Fibroblast of mammary gland (primary cell): ENCODE measurements at places on chromosomes 1 and 21.

DNA sequence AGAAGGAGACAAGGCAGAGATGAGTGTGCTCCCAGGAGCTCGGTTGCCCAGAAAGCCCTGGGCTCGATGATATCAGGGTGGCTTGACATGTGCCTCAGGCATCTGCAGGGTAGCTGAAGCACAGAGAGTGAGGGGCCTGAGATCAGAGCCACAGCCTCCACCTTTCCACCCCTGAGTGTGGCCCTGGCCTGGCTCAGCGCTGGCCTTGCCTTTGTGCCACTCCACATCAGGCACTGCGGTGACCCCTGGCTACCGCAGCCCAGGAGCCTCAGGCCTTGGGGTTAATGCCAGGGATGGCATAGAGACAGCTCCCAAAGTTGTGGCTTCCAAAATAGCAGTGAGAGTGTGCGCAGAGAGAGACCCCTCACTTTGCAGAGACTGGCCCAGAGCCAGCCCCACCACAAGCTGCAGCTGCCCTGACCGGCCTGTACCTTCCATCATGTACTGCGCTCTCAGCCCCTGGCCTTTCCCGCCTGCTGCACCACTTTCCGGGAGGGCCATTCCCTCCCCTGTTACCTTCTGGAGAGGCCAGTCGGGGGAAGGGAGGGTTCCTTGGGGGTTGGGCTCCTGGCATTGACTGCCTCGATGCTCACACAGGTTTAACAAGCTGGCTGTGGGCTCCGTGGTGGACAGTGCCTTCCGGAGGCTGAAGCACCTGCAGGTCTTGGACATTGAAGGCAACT is 19.5 kb downstream of the PODN start:
- no peak for DNase-seq

- no peak for DNase-seq
These were observed 15.2 kb downstream of the NR5A2 start for GRCh38 chr1:200042552-200043335.

GRCh38 chr1:64343823-64344190 is 126.1 kb upstream of the CACHD1 start:
- no peak for DNase-seq

DNA sequence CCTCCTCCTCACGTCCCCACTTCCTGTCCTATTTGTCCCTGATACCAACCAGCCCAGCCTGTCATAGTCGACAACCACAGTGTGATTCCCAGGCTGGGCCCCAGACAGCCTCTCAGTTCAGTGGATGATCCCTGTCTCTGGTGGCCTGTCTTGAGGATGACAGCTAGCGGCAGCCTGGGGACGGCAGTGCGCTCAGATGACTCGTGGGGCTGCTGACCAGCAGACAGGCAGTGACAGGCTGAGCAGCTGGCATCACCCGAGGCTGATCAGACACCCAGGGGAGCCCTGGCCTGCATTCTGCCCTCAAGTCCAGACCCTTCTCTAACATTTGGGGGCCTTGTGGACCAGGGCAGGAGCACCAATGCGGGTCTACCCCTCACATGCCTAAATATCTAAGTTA is 21.0 kb downstream of the NKAIN1 start:
- DNase-seq: no peak

GRCh38 chr1:212242288-212242984 is 42.8 kb upstream of the PPP2R5A start:
- no peak for DNase-seq

DNA sequence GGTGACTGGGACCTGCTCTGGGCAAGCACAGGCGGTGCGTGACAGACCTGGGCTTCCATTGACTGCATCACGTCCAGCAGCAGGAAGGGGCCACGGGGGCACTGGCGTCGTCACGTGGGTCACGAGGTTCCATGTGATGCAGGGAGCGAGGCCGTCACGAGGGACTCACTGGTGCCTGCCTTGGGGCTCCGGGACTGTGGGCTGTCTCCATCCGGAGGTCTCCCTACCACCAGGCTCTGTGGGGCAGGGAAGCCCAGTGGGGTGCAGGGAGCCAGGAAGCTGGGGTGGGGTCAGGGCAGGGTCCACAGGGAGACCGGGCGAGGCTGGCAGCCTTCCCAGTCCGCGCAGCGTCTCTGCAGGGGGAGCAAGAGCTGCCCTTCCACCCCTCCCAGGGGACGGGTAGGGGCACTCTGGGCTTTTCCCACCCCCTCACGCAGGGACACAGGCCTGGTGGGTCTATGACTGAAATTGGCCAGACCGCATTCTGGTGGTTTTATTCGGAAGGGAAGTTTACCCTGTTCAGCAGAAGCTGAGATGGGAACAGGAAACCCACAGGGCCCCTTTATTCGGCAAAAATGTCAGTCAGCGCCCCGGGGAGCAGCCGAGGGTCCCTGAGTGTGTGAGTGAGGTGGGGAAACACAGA is 416 bp upstream of the TNFRSF14 start:
- DNase-seq: peak; percentile 45

- peak; percentile 8 for DNase-seq
These were observed 8.8 kb upstream of the CEP85 start for GRCh38 chr1:26225033-26225831.

DNA sequence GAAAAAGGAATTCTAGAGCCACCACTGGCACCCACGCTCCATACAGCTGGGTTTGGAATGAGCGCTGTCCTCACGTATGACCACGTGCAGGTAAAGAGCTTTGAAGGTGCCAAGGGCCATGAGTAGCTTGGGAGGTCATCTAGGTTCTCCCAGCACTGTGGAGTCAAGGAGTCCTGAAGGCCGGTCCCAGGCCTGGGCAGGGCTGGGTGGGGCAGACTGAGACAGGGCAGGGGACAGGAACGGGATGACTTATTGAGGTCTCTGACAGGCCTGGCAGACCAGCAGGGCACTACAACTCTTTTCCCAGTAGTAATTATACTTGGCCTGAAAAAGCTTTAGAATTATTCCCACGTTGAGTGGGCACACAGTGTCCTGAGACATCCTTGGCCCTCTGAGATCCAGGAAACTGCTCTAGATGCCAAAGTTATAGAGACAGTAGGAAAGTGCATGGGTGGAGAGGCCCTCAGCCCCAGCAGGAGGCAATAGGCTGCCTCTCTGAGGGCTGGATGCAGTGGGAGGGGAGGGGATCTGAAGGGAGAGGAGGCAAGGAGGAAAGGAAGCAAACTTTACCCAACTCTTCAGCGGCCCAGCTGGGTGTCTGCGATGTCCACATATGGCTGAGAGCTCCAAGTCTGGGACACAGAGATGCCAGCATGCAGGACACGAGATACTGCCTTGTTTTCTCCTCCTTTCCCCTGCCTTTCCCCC is 1.8 kb upstream of the CDA start:
- DNase-seq: peak; percentile 33

DNA sequence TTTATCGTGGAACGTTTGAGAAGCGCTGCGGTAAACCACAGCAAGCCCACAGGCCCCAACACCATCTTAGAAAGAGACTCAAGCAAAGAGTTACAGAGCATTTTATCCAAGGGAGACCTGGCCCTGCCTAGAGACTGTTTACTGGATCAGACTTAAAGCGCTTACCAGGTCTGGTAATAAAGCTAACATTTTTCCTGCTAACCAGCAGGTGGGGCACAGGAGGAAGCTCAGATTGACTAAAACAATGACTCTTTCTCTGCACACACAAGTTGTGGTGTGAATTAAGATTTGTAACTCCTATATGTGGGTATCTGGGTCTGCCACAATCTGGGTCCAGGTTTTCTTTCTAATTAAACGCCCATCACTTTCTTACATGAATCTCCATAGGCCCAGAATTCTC is 136.5 kb upstream of the ETS2 start:
- peak; percentile 36 for DNase-seq

GRCh38 chr21:43323244-43324005 is 103.5 kb downstream of the SIK1 start:
- no peak for DNase-seq

DNA sequence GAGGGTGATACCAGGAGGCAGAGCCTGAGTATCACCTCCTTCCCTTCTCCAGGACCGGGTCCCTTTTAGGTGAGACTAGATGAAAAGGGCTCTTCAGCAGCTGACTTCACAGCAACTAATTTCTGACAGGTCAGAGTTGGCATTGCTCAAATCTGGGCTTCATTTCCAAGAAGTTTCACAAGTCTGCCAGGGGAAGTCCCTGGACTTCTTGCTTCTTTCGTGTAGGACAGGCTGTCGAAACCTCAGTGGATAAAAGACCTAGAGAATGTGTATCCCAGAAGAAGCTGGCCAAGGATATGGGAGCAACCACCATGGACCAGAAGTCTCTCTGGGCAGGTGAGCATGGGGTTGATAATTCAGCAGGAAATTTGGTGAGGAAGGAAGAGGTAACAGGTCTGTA is at the start of gene CHI3L2:
CHI3L2 (plus strand) TSS at position 280 of the 400 bp plus-strand sequence; CDS start at position 297, 17 bp downstream.
- peak; percentile 69 for DNase-seq

DNA sequence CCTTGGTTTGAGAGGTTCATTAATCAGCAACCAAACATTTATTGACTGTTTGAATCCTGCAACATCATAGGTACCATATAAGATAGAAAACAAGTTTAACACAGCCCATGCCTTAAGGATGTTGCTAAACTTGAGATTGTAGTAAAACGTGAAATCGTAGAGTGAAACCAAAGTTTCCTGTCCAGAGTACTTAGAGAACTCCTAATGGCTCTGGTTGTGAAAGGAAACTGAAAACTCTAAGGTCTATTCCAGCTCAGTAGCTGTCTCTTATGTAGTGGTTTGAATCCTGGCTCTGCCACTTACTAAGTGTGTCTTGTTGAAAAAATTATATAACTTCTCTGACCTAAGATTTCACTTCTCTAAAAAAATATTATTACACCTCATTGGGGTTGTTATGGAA is 310.9 kb downstream of the NTNG1 start:
- no peak for DNase-seq

DNA sequence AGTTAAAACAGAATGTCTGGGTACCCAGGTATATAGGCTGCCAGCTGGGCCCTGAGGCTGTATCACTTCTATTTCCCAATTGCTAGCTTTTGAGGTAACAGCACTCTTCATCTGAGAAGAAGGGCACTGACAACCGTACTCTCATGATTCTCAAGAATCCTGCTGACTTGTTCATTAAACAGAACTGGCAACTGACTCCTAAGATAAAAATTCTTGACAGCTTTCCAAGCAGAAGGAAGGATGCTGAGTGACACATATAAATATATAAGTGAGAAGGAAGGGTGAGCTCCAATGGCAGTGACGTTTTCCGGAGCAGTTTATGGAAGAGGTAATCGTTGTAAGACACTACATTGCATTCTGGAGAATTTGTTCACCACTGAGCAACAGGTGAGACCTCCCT is 48.1 kb upstream of the NRIP1 start:
- no peak for DNase-seq

- DNase-seq: no peak
These were observed 24.2 kb downstream of the CCDC185 start for GRCh38 chr1:223417444-223417843.

GRCh38 chr1:221457685-221458446 is 284.0 kb downstream of the DUSP10 start:
- peak; percentile 48 for DNase-seq

- DNase-seq: no peak
These were observed 12.0 kb upstream of the SLC9A1 start for GRCh38 chr1:27166929-27167328.

DNA sequence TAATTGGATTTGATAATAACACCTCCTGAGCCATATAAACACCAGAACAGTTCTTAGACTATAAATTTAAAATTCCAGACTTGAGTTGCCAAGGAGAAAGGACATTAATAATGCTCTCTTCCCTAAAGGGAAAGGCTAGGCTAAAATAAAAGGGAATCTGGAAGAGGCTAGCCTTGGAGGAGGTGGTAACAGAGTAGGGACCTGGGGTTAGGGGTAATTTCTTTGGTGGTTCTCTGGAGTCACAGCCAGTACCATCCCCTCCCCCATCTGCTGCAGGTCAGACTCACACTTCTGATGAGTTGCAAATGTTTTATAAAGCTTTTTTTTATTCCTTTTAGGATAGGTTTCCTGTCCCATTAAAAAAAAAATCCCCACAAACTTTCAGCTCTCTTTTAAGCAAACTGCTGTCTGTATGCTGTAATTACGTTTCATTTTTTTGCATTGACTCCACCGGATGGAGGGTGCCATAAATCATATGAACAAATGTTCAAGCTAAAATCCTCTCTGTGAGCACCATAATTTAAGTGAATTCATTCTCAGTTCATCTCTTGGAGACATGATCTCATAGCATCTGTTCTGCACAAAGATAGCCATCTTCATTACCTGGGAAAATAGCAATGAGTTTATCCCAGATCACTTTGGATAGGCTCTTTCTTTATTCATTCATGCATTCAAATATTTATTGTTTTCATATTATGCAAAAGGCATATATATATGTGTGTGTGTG is 379.6 kb downstream of the TTLL7 start:
- DNase-seq: no peak

GRCh38 chr1:52002038-52002917 is 11.8 kb upstream of the RAB3B start:
- DNase-seq: peak; percentile 93

GRCh38 chr1:43622901-43623780 is 26.8 kb upstream of the KDM4A start:
- no peak for DNase-seq

DNA sequence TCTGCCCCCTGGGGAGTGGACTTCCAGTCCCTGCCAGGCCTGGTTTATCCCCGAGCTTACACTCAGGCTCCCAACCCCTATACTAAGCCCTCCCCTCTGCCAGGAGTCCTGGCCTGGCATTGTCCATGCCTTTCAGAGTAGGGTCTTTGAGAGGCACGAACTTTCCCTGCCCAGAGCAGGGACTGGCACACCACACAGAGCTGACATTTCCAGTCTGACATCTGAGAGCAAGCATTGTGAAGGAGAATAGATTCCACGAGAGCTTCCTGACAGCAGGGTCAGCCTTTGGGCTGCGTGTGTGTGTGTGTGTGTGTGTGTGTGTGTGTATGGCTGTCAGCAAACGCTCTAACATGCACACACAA is 59.5 kb upstream of the LAPTM5 start:
- DNase-seq: no peak

GRCh38 chr1:29648026-29648425 is 411.7 kb downstream of the PTPRU start:
- DNase-seq: no peak

GRCh38 chr21:39726133-39726532 is 18.9 kb upstream of the IGSF5 start:
- no peak for DNase-seq

DNA sequence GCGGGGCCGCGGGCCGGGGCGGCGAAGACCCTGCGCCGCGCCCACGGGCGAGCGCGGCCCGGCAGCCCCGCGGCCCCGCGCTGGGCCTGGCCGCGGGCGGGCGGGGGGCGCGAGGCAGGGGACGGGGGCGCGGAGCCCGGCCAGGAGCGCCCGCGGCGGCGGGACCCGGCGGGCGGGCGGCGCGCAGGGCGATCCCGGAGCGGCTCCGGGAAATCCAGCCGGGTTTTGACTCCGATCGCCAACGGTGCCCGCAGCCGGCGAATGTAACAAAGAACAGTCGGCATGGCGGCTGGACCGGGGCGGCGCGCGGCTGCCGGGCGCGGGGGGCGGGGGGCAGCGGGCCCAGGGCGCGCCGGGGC is 334 bp downstream of the PRDM15 start:
- peak; percentile 73 for DNase-seq

GRCh38 chr1:164779376-164779775 is 220.4 kb downstream of the PBX1 start:
- no peak for DNase-seq
